ENCODE measurements at places on chromosomes 4 and X. TPM values are rescaled to one million over a fixed set of nuclear protein-coding genes. Genes with fewer than 3 reads are reported as not detected.

CRLF2 gene
- not detected for total RNA-seq

SOD3 gene
- total RNA-seq = 4.5 TPM

MAGEA2B gene
- total RNA-seq = not detected

USP53 gene
- total RNA-seq = 10.1 TPM

GLRA2 gene
- total RNA-seq = not detected

VCX3B gene
- not detected for total RNA-seq

INTU gene
- 1.3 TPM for total RNA-seq

ZDHHC9 gene
- total RNA-seq = 18.7 TPM

CABS1 gene
- not detected for total RNA-seq

GYPA gene
- not detected for total RNA-seq

PRSS12 gene
- total RNA-seq = 30.3 TPM

TSPAN6 gene
- total RNA-seq = 17.4 TPM

PIR gene
- total RNA-seq = 7.7 TPM

AMER1 gene
- 1.0 TPM for total RNA-seq

GLRA3 gene
- not detected for total RNA-seq

GLUD2 gene
- 0.34 TPM for total RNA-seq

CLGN gene
- total RNA-seq = 5.9 TPM

EBP gene
- total RNA-seq = 254 TPM

DGAT2L6 gene
- not detected for total RNA-seq

KIT gene
- 0.17 TPM for total RNA-seq

ZC4H2 gene
- 6.6 TPM for total RNA-seq

CD38 gene
- under 0.01 TPM for total RNA-seq

FGFBP1 gene
- not detected for total RNA-seq

GDPD2 gene
- not detected for total RNA-seq

MMGT1 gene
- total RNA-seq = 17.3 TPM

PDCL2 gene
- total RNA-seq = not detected

SPOCK3 gene
- 1.0 TPM for total RNA-seq

NKX3-2 gene
- 1.2 TPM for total RNA-seq

TET2 gene
- 4.5 TPM for total RNA-seq

RS1 gene
- total RNA-seq = not detected

RTL9 gene
- 0.30 TPM for total RNA-seq

CENPI gene
- 35.3 TPM for total RNA-seq

SMS gene
- total RNA-seq = 220 TPM

ARX gene
- not detected for total RNA-seq

UGT8 gene
- total RNA-seq = 0.17 TPM

NIPAL1 gene
- total RNA-seq = 0.50 TPM

ANXA10 gene
- total RNA-seq = 0.30 TPM

NEUROG2 gene
- total RNA-seq = not detected

DCUN1D4 gene
- 16.6 TPM for total RNA-seq

DCLK2 gene
- total RNA-seq = 4.6 TPM

PCDH11X gene
- total RNA-seq = not detected

MAGEA10 gene
- not detected for total RNA-seq

SHROOM4 gene
- total RNA-seq = 0.59 TPM

UGT2B15 gene
- total RNA-seq = not detected

EPGN gene
- not detected for total RNA-seq

MAGEB1 gene
- total RNA-seq = not detected

IGFBP7 gene
- total RNA-seq = 26.7 TPM

NR3C2 gene
- total RNA-seq = 0.17 TPM

FREM3 gene
- total RNA-seq = not detected

IGSF1 gene
- total RNA-seq = under 0.01 TPM

BEX1 gene
- total RNA-seq = 6.2 TPM

HHIP gene
- 3.0 TPM for total RNA-seq

MAML3 gene
- total RNA-seq = 1.8 TPM

Measured in bronchus fibroblast of lung (primary cell).